Effector CD8-positive, alpha-beta T cell (primary cell): ENCODE measurements at places on chromosomes 7 and 10.

GRCh38 chr10:103695584-103696005 is 159.8 kb downstream of the SH3PXD2A start:
- DNase-seq: no peak

- DNase-seq: no peak
These were observed 63.3 kb downstream of the EVX1 start for GRCh38 chr7:27305854-27306253.

DNA sequence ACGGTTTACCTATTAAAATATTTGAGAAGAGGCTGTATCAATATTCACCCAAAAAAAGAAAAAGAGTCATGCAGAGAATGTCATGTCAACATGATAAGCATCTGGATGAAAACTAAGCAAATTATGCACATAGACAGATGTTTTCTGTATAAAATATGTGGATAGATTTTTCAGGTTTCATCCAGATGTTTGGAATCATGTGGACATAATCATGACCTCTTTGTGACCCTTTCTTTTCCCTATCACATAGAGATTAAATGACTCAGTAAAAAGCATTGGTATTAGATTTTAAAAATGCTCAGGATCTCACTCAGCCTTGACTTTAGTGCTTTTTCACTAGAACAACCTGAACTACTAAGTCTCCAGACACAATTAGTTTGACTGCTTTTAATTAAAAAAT is 90.0 kb downstream of the FOXP2 start:
- no peak for DNase-seq

DNA sequence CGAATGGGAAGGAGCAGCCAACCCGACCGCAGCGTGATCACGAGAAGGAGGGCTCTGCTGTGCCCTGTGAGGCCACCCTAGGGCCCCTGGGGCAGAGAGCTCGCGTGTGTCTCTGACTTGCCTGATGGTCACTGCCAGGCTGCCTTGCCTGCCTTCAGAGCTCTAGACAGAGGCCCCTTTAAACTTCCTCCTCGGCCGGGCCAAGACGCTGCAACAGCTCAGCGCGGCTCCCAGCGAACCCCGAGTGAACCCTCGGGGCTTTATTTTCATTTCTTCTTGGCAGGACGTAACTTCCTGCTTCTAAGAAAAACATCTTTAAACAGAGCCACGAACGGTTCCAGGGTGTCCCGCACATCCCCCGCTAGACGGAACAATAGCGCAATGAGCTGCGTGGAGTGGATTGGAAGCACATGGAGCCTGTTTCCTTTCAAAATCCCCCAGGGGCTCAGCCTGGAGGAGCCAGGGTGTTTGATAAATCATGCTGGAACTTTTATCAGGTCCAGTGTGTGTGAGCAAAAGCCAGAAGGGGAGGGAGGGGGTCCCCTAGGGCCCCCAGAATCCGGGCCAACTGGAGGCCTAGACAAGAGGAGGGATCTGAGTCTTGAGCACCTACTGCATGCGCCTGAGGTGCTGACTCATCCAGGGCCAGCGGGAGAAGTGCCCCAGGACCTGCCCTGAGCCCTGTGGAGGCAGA is 134.1 kb upstream of the GDF10 start:
- peak; percentile 18 for DNase-seq

GRCh38 chr10:101110856-101111523 is 20.1 kb upstream of the TLX1 start:
- no peak for DNase-seq

DNA sequence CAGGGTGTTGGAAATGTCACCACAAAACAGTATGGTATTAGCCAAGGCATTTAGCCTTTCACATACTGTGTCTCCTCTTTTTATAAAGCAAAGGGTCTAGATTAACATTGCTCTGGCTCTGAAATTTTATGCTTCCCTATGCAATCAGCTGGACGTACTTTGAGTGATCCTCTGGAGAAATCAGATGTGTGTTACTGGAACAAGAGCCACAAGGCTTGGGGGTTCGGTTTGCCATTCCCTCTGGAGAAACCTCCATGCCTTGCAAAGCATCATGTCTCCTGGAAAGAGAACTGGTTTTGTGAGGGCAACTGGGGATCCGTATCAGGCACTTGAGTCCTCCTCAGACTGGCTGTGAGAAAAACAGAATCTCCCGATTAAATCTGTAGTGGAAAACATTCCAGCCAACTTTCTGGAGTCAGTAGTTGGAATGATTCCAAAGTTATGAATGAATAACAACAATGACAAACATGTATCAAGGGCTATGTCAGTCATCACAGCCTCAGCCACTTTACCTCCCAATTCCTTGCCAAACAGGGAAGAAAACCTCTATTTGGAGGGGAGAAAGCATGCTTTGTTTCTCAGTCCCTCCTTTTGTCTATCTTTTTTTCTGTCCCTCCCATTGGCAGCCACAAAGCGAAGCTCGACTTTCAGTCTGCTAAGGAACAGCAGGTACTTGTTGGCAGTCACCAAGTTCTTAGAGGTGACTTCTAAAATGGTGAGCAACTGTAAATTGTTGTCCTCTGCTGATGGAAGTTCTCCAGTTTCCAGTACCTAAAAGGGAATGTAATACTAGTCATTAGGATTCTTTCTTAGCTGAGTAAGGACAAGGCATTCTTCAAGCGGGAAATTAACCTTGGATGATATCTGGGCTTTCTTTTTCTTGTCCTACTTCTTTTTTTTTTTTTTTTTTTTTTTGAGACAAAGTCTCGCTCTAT is 864.8 kb upstream of the AUTS2 start:
- DNase-seq: no peak
